ENCODE measurements at places on chromosomes 12 and 14. TPM values are rescaled to one million over a fixed set of nuclear protein-coding genes. Genes with fewer than 3 reads are reported as not detected.
A peak's percentile ranks its signal among the peaks of the same experiment; 100 is the strongest.

The ARMH4 gene
- 6.1 TPM for total RNA-seq

The AHNAK2 gene
- 95.3 TPM for total RNA-seq

- no peak for DNase-seq
Measured at GRCh38 chr14:50756300-50756699, 74.7 kb downstream of the NIN start.

GRCh38 chr14:60658909-60659585 lies 9.8 kb upstream of the SIX1 start:
- no peak for DNase-seq

GRCh38 chr12:55718624-55719275 lies 1.4 kb upstream of the RDH5 start:
- no peak for DNase-seq

DNA sequence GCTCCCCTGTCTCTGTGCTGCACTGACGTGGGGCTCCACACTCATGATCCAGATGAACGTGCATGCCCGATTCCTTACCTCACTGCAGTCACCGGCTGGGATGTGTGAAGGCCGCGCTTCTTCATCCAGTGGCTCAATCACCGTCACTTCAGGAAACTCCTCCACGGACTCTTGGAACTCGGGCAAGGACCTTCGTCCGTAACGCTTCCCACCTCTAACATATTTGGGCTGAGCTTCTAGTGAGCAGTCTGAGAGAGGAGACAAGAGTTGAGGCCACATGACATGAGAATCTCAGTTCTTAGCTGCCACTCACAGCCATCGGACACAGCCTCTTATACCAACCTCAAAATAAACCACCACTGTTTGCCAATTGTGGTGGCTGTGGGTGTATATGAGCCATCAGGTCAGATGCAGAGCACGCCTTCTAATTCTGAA lies 38.3 kb downstream of the NIN start:
- DNase-seq, result peak; percentile 62

- DNase-seq, result no peak
Measured at GRCh38 chr12:82805812-82806497, 119.2 kb downstream of the TMTC2 start.

DNA sequence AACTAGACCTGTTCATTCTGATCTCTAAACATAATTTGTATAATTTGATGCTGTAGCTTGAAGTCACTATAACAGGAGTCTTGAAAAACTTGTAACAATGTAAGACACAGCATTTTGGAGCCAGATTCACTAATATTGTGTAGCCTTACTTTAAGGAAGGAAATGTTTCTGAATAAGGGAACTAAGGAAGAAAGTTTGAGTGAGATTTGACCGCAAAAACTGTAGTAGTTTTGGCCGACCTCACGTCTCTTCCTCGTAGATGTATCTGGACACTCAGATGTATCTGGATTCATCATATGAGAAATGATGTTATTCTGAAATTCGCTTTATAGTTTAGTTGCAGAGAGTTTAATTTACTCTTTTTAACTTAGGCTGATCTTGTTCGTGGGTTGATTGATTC lies 13.9 kb upstream of the DNAH10 start:
- no peak for DNase-seq

DNA sequence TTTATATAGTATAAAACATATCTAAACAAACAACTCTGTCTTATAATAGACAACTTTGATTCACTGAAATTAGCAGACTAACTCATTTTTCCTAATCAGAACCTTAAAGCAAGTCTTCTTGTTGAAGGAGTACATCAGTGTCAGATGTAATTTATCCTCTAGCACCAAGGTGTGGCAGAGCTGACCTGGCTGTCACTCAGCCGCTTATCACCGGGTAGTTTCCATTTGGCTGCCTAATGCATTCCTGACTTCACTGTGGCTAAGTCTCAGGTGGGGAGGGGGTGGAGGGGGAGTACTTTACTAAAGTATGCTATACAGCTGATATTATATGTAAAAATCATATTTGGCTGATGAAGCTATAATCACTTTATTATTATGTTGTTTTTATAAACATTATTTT lies 339.9 kb upstream of the RGS6 start:
- no peak for DNase-seq

DNA sequence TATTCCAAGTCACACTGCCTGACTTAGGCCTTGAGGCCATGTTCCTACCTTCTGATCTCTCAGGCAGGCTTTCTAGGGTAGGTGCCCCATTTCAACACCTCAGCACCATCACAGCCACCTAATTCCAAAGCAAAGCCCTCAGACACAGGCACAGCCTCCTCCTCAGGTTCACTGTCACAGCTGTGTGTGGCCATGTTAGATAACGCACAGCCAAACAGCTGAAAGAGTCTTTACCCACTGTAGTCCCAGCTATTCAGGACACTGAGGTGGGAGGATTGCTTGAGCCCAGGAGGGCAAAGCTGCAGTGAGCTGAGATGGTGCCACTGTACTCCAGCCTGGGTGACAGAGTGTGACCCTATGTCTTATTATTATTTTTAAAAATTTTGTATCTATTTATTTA lies 7.3 kb upstream of the TMEM229B start:
- no peak for DNase-seq

DNA sequence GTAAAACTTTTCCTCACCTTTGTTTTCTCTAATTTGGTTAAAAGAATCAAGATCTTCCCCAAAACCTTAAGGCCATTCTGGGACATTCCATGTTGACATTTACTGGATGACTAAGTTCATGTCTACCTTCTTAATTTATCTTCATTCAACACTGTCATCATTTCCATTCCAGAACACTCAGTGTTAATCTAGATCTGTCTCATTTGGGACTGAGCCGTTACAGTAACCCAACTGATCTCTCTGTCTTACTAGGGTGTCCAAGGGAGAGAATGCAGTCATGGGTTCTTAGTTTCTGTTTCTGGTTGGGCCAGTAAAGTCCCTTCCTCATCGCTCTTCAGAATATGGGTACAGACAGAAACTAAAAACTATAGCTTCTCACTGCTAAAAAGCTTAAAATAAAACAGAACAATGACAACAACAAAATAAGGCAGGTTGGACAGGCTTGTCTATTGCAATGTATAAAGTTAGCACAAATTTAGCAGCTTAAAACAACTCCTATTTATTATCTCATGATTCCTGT lies 144.8 kb downstream of the ASCL1 start:
- DNase-seq, result no peak

DNA sequence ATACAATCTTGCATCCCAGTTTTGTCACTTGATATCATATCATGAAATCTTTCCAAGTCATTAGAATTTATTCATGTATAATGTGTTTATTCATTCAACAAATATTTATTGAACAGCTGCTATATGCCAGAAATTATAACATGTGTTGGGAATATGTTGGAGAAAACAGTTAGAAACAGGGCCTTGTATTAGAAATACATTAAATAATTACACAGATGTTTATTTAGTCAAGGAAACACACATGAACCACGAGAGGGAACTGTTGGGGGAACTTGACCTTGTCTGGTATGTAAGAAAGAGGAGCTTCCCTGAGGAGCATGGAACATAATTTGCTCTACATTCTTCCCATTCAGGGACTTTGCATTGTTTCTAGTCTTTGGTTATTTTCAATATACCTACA lies 191.7 kb upstream of the FRMD6 start:
- DNase-seq, result no peak

DNA sequence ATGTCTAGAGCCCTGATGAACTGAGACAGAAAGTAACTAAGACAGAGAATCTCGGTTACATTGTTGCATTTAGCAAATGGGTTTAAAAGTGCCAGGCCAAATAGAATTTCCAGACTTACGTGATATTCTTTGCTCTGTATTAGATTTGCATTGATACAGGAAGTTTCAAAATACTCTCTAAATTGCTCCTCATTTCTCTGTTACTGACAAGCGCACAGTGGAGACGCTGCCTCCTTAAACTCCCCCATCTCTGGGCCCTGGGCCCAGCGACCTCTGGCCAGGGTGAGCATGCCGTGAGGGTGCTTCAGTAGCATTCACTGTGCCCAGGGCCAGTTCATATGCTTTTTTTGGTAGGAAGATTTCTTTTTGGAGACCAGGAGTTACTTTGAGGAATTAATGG lies 22.9 kb upstream of the EVL start:
- no peak for DNase-seq

- no peak for DNase-seq
Measured at GRCh38 chr12:58030566-58031279, 89.4 kb downstream of the ATP23 start.

- DNase-seq, result no peak
Measured at GRCh38 chr12:92278378-92278828, 132.8 kb upstream of the BTG1 start.
